ENCODE measurements at places on chromosomes 2 and 18.

DNA sequence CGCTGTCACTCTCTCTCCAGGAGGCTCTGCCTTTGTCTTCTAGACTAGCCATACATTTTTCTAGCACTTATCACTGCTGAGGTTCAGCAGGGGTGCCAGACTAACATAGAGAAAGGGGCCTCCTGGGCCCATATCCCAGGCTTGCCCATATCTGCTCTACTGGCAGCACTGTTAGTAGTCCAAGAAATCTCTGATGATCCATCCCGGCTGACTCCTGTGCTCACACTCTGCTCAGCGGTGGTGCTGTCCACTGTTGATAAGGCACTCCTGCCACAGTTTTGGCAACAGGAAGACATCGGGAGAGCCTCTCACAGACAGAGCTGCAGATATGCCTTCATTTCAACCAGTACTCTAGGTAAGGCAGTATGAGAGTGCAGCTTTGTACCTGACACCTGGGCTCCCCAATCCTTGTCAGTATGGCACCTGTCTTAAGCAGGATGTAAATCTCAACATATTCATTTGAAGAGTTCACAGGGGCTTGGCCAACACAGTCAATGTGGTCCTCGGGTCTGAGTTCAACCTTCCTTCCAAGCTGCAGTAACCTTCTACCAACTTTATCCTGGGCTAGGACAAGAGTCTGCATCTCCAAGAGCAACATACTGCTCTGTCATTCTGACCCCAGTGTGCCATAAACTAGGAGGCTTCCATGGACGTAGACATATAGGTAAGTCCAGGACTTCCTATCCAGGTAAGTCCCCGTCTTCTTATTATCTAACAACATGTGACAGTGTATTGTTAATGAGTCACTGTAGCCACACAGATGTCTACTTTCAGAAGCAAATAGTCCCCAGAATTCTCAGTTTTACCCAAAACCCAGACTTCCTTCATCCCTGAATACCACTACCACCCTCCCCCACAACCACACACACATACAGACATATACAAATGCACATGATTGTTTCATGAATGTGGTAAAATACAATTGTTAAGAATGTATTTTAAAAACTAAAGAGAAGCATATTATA, 16.2 kb downstream of the KLF7 start:
- no peak for DNase-seq

DNA sequence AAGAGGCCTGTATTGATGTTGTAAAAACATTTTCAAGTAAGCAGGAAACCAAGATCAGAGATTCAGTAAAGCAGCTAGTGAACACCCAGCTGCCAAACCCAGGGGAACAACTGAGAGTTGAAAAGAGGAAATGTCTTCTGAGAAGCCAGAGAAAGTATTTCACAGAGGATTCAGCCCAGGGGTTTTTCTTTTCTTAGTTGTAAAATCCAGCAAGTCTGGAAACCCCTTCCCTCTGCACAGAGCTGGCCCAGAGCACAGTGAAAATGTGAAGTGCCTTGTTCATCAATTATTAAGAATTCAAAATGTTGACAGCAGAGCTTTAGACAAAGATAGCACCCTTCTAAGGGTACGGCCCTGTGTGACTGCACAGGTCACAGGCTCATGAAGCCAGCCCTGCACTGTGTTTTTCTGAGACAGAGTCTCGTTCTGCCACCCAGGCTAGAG, 28.4 kb downstream of the AFF3 start:
- DNase-seq = no peak

DNA sequence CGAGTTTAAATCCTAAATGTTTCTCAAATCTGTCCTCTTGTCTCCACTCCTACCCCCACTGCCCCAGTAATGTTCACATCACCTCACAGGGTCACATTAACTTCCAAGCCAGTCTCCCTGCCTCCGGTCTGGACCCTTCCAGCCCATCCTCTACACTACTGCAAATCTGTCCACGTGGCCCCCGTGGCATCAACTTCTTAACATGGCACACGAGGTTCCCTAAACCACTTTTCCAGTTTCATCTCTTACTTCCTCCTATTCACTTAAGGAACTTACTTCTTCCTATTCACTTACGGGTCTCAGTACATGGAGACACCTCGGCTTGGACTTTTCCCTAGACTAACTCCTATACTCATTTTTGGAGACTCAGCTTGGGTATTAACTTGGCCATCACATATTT, 27.0 kb downstream of the MRPL33 start:
- no peak for DNase-seq

DNA sequence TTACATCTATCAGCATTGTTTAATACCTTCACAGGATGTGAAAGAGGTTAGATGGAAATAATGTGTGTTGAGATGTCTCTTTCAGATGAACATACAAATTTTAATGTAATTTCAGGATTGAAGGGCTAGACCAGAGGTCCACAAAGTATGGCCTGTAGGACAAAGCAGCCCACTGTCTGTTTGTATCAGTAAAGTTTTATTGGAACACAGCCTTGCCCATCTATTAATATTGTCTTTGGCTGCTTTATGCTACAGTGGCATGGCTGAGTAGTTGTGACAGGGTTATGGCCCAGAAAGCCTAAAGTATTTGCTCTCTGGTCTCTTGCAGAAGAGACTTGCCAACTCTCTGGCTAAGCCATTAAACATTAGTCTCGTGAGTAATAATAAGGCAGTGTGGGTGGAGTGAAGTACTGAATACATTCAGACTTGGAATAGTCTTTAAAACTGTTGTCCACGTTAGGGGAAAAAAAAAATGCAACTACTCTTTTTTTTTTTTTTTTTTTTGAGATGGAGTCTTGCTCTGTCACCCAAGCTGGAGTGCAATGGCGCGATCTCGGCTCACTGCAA, 74.5 kb upstream of the NOSTRIN start:
- no peak for DNase-seq

- DNase-seq = no peak
Measured at GRCh38 chr2:241185961-241186360, 2.5 kb upstream of the ANO7 start.

DNA sequence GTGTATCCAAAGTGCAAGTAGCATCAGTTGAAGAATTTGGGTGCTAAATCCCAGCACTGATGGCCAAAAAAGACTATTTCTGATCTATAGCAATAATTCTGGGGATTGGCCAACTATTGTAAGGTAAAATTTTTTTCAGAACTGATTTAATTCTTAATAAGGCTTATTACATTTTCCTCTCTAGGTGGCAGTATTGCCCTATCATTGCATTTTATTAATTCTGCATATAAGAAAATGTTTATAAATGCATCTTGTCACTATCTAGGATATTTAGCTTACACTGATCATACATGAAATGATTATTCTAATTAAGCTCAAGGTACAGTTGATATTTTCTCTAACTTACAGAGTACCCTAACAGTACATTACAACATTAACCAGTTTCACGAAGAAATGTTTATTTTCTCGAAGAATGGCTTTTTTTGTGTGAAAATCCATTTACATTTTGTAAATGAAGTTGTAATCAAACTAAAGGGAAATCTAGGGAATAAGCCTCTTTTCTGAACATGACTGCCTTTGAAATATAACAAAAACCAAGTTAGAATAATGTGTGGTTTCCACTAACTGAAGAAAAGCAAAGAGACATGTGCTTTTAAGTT, 11.0 kb downstream of the TTN start:
- no peak for DNase-seq

GRCh38 chr2:158143703-158144360, 42.2 kb downstream of the UPP2 start:
- DNase-seq = no peak

GRCh38 chr18:42131066-42131929, 176.3 kb downstream of the PIK3C3 start:
- no peak for DNase-seq

Measured in central memory CD4-positive, alpha-beta T cell (primary cell).